ENCODE measurements at places on chromosomes 12 and 14. TPM values are rescaled to one million over a fixed set of nuclear protein-coding genes. Genes with fewer than 3 reads are reported as not detected.

LGR5 gene
- 8.9 TPM for total RNA-seq

CCDC197 gene
- total RNA-seq: 0.61 TPM

ANO2 gene
- total RNA-seq: 9.8 TPM

C14orf132 gene
- 1.1 TPM for total RNA-seq

CDKN1B gene
- total RNA-seq: 43.6 TPM

KRT75 gene
- total RNA-seq: not detected

TPH2 gene
- total RNA-seq: not detected

TTC6 gene
- not detected for total RNA-seq

CBLN3 gene
- 0.16 TPM for total RNA-seq

ITGB7 gene
- total RNA-seq: 0.73 TPM

KRT71 gene
- not detected for total RNA-seq

LRP1 gene
- total RNA-seq: 53.5 TPM

TPPP2 gene
- 0.22 TPM for total RNA-seq

SLC17A8 gene
- total RNA-seq: not detected

PPP1R1A gene
- 312 TPM for total RNA-seq

Measured in gastrocnemius medialis (tissue), 4 donors.